ENCODE measurements at places on chromosomes 11 and 22. TPM values are rescaled to one million over a fixed set of nuclear protein-coding genes. Genes with fewer than 3 reads are reported as not detected.

OPCML gene
- total RNA-seq, result not detected

POTEH gene
- not detected for total RNA-seq

MUC5AC gene
- under 0.01 TPM for total RNA-seq

C11orf91 gene
- 0.54 TPM for total RNA-seq

NAALAD2 gene
- total RNA-seq, result not detected

DNA sequence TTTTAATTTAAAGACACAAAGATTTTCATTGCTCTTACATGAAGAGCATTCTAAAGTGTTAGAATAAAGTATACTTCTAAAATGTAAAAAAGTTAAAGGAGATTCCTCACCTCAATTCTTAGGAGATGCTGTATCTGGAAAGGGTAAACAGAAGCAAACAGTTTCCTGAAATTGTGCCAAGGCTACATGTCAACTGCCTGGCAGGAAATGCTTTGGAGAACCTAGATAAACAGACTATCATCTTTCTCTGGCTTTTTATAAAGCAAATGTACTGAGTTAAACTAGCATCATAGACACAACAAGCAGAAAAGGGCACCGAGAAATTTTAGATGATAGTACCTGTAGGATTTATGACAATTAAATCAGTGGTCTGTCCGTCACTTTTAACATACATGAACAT, 24.7 kb upstream of the AKIP1 start:
- no peak for DNase-seq

GRCh38 chr22:49734882-49735281, 92.8 kb downstream of the BRD1 start:
- no peak for DNase-seq

- peak; percentile 36 for DNase-seq
Measured at GRCh38 chr11:82775736-82776346, 42.2 kb upstream of the FAM181B start.

GRCh38 chr11:112806876-112807275, 154.3 kb upstream of the NCAM1 start:
- DNase-seq, result no peak

GRCh38 chr11:63906585-63906984, 10.4 kb downstream of the RCOR2 start:
- no peak for DNase-seq

DNA sequence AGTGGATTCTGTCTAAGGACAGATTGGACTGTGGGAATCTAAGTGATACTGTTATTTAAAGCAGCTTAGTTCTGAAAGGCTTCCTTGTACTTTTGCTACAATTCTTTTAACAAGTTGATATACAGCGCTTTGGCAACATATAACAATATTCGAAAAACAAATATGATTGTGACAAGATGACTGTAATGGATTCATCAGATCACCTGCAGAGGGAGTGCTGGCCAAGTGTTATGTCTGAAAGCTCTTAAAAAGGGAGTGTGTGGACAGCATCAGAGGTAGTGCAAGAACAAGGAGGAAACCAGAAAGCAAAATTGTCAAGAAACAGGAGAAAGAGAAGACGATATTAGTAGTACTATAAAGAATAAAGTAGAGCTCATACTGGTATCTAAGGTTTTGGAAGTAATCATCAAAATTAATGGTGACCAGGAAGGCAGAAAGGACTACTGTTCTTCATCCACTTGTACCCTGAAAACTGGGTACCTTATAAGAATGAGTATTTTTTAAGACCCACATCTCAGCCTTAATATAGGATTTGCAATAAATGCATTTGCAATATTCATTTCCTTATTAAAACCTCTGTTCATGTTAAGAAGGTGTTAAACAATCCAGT, 1112.0 kb upstream of the CCDC90B start:
- no peak for DNase-seq

DNA sequence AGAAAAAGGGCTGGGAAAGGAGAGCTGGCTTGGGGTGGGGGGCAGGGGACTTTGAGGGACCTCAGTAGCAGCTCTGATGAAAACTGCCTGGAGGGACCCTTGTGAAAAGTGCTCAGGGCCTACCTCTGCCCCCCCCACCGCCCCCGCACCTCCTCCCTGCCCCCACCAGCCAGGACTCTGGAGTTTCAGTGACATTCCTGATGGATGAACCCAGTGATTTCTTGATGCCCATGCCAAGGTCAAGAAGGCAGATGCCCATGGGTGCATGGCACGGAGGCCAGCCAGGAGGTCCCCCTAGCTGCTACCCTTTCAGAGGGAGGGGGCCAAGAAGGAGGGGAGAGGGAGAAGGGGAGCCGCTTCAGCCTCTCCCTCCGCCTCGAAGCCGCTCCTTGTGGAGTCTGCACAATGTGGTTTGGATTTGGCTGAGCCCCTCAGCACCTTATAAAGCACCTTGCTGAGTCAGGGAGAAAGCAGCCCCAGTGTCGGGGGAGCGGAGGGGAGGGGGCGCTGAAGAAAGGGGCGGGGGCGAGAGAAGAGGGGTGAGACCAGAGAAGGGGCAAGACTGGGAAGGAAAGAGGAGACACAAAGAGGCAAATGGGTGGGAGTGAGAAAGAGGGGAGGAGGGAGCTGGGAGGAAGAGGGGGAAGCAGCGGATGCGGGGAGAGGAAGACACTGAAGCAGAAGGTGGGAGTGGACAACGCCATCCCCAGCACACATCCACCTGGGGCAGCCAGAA, 2.1 kb upstream of the CLCF1 start:
- DNase-seq, result no peak

DNA sequence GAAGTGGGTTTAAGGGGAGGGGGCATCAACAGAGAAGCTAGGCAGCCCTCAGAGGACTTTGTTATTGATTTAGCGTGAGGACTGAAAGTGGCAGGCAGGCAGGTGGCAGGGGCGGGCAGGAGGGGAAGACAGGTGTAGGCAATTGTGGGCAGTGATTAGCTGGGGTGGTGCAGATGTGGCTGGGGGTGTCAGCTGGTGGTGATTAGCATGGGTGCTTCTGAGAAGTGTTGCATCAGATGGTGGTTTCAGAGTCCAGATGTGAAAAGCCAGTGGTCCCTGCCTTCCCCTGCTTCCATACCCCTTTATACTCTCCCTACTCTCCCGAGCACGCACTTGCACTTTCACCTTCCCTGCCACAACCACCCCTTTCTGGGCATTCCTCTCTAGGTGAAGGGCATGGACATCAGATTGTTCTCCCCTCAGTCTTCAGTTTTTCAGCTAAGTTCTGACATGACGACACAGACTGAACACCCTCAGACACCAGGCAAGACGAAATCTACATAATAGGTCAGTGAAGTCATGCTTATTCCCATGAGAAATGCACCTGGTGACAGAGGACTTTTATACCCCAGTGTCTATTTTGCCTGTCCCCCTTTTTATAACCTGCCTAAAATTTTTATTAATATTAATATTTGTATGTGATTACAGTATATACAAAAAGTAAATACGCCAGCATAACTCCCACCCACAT, 435.7 kb upstream of the CADM1 start:
- DNase-seq, result no peak

DNA sequence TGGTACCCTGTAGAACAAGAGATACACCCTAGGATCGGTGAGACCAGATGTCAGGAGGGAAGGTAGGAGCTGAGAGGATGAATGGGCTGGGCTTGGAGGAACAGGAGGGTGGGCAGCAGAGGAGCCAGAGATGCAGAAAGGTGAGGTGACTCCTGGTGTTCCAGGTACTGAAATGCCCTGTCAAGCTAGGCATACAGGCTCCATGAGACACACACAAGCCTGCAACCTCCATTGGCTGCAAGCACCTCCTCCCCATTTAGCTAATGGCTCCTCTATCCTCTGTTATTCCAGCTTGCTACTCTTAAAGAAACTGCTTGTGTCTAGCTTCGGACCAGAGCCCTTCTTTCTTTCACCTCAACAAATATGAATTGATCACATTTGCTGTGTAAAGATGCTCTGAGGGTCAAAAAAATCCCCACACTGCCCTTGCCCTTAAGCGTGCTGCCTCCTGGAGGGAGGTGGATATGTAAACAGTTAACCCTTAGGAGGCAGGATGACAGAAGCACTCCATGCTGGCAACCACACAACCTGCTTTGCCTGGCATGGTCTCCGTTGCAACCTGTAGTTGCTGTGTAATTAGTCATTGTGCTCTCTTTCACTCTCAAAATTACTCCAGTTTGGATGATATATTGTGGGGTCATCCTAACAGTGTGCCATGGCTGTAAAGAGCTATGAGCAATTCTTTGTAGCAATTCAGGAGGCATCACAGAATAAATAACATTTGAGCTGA, 156.0 kb downstream of the PKNOX2 start:
- DNase-seq, result no peak

DNA sequence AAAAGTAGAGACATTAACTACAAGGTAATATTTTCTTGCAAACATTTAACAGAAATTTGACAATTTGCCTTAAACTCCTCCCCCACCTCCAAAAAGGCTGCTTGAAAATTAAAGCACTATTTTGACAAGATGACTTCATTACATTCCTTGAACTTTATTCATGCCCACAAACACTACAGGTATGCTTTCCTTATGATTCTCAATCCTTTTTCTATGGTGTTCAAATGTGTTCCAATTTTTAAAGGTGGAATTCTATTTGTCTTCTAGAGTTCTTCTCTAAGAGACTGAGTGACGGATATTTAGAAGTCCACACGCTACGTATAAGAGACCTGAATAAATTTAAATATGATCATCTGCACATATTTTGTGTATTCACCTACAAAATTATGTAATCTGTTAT, 69.4 kb downstream of the MRTFA start:
- no peak for DNase-seq

DNA sequence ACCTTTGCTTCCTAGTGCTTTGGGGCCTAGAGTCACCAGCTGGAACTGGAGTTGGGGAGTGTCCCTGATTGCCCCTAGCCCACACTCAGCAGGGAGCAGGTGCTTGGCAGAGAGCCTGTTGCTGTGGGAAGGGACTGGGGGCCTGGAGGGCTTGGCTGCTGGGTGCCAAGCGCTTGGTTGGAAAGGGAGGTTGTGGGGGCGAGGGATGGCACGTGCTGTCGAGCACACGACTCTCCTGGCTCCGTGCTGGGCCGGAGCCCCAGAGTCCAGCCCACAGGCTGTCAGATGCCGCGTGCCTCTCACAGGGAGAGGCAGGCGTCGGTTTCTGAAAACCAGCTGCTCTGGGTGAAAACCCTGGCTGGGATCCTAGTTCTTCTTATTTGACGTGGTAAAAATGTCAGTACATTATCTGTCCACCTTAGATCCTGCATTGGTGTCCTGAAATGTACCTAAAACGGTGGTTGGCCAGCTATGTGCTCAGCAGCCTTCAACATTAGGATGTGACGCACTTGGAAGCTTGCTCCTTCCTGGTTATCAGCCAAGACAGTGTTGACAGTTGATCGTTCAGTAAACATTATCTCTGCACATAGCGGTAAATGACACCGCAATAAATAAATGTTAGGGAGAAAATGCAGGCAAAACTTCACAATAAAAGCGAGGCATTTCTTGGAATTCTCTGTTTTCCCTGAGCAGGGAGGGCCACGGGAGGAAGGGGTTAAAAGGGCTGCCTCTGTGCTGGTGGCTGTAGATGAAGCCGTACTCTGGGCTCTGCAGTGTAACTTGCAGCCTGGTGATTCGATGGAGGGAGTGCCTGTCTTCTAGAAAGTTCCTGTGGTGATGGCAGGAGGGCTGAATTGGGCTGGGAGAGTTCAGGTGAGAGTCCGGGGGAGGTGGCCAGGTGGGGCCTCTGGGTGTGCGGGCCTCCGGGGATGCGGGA, 29.2 kb downstream of the GRAMD4 start:
- no peak for DNase-seq

DNA sequence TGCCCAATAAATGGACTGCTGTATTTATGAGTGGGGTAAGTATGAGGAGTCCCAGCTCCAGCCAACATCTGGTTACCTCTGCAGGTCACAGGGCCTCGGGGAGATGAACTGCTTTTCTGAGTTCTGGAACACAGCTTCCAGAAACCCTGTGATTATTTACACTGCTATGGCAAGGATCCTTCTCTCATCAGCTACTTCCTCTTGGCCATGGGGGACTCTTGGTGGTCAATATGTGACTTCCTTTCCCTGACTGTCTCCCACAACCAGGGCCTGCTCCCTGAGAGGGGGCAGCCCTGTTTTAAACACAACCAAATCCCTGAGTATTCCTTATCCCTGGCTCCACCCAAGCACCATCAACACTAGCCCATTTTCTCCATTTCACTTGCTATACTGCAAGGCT, 10.0 kb downstream of the RHOG start:
- DNase-seq, result no peak

DNA sequence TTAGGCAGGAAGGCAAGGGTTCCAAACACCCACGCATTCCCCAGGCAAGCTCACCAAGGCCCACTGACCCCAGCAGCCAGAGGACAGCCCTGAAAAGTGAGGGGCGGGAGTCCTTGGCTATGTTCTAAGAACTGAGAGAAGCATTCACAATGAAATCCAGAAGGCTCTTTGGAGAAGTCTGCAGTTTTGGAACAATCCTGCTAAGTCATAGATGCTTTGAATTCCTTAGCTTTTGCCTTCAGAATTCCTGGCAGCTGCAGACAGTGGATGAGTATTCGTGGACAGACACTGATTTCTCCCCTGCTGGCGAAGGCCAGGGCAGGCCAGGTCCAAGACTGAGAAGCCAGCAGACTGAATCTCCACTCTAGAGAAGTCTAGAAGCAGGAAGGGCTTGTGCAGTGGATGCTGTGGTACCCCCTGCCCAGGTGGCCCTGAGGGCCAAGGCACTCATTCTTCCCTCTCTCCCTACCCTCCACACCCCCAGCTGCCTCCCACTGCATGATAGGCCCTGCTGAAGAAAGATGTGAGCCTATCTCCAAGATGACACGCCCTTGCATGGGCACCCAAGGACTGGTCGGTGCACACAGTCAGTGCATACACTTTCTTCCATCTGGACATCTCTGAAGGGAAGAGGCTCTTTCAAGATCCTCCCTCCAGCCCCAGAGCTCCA, 133.2 kb upstream of the TEAD1 start:
- DNase-seq, result no peak

DNA sequence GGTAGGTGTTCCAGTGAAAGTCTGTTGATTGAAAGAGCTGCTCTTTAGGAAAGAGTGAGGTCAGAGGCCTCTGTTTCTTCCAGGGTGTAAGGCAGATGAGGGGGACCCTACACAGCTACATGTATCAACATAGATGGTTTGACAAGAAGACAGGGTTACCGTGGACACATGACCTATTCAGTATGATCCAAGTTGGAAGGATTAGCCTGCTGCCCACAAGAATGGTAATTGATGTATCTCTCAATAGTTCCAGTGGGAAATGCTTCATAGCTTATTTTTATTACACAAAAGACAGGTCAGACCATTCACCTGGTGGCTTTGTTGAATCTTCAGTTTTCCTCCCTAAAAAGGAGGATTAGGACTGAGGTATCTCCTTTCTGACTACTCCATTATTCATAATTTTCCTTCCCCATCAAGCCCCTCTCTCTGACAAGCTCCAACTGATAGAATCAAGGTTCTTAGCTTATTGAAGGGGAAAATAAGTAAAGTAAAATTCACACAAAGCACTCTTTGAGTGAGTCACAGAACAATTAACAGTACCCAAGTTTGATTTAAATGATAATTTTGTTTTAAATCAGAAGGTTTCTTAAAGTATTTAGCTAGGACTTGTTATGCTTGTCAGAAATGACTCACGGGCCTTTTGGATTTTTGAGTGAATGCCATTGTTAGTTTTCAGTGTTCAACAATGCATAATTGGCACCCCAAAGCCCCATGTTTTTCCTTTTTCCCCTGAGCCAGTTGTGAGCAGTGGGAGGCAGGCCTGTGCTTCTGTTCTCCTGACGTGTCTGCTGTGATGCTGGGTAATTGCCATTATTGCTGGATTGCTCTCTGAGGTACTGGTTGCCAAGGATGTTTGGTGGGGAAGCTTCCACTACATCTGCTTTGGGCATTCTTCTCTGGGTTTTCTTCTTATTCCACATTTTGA, 373.2 kb downstream of the DDX10 start:
- DNase-seq, result no peak
